ENCODE measurements at places on chromosomes 7 and 10. TPM values are rescaled to one million over a fixed set of nuclear protein-coding genes. Genes with fewer than 3 reads are reported as not detected.

WNT16 gene
- not detected for total RNA-seq

GRCh38 chr7:1946773-1947450 is 276.8 kb downstream of the ELFN1 start:
- DNase-seq = peak; percentile 16

DNA sequence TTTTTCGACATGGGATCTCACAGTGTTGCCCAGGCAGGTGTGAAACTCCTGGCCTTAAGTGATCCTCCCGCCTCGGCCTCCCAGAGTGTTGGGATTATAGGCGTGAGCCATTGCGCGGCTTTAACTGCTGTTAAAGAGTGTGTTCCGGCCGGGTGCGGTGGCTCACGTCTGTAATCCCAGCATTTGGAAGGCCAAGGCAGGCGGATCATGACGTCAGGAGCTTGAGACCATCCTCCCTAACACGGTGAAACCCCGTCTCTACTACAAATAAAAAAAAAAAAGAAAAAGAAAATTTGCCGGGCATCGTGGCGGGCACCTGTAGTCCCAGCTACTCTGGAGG is 1.1 kb downstream of the RABGEF1 start:
- no peak for DNase-seq

DNA sequence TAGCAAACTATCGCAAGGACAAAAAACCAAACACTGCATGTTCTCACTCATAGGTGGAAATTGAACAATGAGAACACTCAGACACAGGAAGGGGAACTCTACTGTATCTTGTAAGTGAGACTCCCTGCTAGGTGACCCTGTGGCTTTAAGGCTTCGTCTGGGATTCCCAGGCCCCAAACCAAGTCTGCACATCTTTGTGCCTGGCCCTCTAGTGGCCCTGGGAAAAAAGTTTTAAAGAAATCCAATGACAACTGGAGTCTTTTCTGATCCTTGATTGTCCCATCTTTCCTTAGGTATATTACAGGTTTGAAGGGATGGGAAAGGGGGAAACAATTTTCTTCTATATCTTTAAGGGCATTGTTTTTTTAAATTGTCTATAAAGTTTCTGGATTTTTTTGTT is 10.6 kb upstream of the LIPM start:
- no peak for DNase-seq

- no peak for DNase-seq
These were observed 64.9 kb downstream of the GPR37 start for GRCh38 chr7:124700655-124701054.

GRCh38 chr7:55110993-55111361 is 92.2 kb downstream of the EGFR start:
- DNase-seq = no peak
